ENCODE measurements at places on chromosomes 6 and 20.

- DNase-seq, result no peak
Measured at GRCh38 chr20:58212636-58213035, 15.8 kb downstream of the ANKRD60 start.

GRCh38 chr6:1379017-1379787 lies 10.2 kb upstream of the FOXF2 start:
- no peak for DNase-seq

- DNase-seq, result no peak
Measured at GRCh38 chr6:25042984-25043725, 107.4 kb upstream of the RIPOR2 start.

- DNase-seq, result no peak
Measured at GRCh38 chr6:7166410-7167293, 58.9 kb downstream of the RREB1 start.

DNA sequence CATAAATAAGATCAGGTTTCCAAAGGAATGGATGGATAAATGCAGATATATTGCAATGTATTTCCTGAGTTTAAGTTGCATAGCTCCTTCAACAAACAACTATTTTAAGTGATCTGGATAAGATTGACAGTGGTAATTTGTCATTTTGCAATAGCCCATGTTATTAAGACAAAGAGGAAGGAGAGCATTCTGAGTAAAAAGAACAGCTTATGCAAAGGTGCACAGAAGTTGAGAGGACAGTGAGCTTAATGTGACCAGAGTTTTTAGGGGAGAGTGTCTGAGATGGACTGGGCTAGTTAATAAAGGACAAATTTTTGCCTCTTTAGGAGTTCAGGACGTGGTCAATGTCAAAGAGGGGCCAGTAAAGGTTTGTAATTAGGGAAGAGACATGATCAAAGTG lies 48.8 kb upstream of the FBXO30 start:
- no peak for DNase-seq

DNA sequence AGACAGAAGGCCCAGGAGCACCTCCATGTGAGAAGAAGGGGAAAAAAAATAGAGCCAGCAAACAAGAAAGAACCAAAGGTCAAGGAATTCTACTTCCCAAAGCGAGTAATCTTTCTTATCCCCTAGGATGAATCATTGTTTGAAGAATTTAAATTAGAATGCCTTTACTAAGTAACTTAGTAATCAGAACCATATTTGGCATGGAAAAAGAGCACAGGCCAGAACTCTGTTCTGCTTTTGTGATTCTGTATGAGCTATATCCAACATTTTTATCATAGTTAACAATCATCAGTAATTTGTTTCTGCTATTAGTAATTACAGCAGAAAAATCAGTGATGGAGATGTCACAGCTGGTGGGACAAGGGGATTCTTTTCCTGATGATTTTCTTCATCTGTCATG lies 228.8 kb upstream of the FAM83B start:
- peak; percentile 74 for DNase-seq

DNA sequence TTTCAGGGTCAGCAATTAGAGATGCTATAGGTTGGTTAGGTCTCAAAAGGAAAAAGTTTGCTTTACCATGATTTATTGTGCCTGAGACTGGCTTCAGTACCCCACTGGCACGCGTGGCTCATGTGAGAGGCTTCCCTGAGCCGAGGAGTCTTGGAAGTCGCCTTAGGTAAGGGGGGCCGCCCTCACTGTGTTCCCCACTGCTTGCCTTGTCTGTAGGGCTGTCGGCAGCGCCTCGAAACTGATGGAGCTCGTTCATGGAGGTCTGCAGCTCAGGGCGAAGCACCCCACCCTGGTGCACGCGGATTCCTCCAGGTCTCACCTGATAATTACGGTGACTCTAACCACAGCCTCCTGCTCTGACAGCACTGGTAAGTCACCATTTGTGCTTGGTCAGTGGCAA lies 39.2 kb downstream of the FRMD1 start:
- DNase-seq, result no peak

DNA sequence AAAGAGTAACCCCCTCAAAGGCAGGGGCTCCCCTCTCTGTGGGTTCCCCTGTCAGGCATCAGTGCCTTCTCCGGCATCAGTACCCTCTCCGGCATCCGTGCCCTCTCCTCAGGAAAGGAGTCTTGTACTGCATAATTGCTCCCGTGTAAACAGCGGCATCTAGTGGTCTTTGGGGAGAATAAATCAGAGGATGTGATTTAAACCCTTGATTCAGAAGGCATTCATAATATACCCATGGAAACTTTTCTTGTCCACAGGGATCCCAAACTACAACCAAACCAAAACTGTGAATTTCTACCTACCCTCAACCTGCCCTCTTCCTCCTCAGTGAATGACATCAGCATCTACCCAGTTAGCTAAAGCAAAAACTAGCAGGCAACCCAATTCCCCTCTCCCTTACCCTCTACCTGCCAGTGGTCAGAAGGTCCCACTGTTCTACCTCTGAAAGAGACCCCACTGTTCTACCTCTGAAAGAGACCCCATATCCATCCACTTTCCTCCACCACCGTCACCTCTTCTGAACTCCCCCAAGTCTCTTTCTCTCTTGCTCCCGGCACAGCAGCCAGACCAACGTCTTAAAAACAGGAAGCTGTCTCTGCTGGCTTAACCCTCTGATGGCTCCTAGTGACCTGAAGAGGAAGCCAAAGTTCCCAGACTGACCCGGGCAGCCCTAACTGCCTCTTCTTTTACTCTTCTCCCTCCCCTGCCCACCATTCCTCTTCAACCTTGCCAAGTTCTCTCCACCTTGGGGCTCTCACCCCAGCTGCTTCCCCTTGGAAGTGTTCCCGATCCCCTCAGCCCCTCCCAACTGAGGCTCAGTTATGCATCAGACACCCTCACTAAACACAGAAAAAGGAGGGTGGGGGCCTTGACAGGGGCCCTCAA lies 27.2 kb downstream of the UBE2V1 start:
- DNase-seq, result peak; percentile 60

GRCh38 chr20:57327820-57328219 lies 1.8 kb upstream of the SPO11 start:
- DNase-seq, result no peak

DNA sequence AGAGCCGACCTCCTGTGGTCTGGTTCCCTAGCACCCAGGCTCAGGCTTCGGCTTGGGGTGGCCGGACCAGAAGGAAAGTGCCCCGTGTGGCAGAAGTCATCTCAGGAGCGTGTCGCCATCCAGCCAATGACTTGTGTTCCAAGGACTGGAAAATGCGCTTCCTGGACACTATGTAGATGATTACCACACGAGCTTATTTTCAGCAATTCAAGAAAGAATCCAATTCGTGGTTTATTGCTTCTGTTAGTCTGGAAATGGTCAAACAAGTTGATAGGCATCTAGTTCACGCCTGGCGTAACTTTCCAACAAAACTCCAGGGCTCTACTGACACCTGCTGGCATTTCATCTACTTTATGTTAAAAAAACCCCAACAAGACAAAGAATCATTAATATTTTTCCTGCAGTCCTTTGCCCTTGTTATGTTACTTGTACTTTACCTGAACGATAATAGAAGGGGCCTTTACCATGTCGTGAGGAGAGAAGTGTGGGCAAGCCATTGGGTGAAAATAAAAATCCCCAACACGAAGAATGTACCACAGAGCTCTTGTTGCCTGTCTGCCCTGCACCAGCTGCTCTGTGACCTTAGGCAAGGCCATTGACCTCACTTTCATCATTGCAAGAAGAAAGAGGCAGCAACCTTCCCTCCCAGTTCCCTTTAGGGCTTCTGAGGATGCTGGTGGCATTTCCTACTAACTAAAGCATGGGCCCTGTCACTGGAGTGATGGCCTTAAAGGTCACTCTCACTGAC lies 154.7 kb upstream of the LAMP5 start:
- DNase-seq, result peak; percentile 72

- no peak for DNase-seq
Measured at GRCh38 chr6:95117236-95117635, 460.1 kb upstream of the MANEA start.

- DNase-seq, result no peak
Measured at GRCh38 chr20:62195736-62196135, 12.9 kb downstream of the MTG2 start.

GRCh38 chr6:3455569-3456394 lies 1.1 kb downstream of the SLC22A23 start:
- peak; percentile 7 for DNase-seq

GRCh38 chr6:71107911-71108420 lies 151.1 kb upstream of the B3GAT2 start:
- DNase-seq, result peak; percentile 61

- DNase-seq, result no peak
Measured at GRCh38 chr6:33172688-33173534, 19.4 kb downstream of the COL11A2 start.

DNA sequence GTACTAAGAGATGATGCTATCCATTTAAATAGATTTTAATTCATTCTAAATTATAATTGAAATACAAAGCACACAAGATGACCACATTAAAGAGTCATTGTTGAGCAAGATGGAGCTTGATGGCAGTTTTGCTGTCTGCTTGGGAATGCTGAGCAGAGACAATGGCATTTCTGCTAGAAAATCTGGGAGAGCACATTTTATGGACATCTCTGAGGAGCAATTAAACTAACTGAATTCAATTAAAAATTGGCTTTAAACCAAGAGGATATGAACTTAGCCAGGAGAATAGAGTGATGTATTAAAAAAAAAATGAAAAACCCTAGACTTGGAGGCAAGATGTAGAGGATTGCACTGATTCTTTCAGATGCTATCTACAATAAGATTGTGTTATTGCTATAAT lies 19.1 kb upstream of the ADGRB3 start:
- DNase-seq, result no peak

DNA sequence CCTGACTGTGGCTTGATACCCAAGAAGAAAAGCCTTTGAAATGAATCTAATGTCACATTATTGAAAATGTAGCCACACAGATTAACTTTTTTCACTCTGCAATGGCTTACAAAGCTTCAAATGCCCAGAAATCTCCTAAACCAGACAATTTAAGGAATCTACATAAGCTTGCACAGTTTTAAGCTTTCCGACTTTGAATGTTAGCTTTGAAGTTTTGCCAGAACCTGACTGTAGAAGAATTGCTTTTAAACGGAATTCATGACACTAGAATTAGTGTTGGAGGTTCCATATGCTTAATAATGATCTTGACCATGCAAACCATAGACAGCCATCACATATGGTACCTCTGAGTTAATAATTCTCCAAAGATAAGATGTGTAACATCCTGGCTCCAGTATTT lies 798.5 kb upstream of the EPHA7 start:
- DNase-seq, result peak; percentile 88

DNA sequence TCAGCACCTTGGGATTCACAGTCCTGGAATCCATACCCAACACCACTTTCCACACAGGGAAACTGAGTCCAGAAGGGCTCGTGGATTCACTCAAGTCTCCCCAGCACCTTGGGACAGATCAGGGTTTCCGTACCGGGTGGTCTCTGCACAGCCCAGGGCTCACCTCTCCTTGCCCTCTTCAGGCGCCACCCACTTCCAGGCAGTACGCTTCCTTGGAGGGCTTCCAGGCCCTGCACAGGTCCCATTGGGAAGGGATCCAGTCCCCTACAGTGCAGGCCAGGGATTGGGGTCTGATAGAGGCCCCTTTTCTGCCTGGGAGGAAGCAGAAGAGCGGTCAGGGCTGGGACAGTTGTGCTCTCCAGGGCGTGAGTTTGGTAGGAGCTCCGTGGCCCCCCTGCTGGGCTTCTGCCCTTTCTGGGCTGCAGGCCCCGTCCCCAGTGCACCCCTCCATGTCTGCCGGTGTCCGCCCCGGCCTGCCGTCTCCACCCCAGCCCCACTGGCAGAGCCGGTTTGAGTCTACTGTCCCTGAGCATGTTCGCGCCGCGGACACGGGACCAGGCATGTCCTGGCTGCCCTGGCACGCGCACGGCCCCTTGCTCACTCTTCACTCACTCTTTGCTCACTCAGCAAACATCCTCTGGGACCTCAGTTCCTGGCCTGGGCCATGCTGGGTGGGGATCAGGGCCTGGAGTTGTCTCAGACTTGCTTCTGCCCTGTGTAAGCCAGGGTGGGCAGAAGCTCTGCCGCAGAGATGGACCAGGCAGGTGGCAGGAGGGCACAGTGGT lies 12.6 kb downstream of the SRC start:
- DNase-seq, result peak; percentile 63

GRCh38 chr6:54286141-54286540 lies 22.1 kb upstream of the TINAG start:
- DNase-seq, result no peak

DNA sequence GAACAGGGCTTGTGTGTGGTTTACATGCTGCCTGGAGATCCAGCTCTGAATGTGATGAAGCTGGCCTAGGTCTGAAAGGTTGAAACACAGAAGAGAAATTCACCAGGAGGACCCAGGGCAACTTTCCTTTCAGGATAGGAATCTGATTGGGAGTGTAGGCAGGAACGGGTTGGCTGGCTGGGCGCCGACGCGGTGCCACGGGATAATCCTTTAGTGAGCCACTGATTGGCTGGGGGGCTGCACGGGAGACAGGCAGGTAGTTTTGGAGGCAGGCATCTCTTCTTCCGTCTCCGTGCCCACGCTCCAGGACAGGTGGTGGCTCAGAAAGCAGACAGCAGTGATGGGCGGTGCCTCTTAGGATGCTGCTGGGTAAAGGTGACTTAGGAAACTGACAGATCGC lies 294.6 kb downstream of the CDH4 start:
- DNase-seq, result no peak

- DNase-seq, result no peak
Measured at GRCh38 chr6:167472148-167472547, 147.3 kb downstream of the TTLL2 start.

GRCh38 chr6:79208816-79209215 lies 25.7 kb downstream of the HMGN3 start:
- no peak for DNase-seq

- no peak for DNase-seq
Measured at GRCh38 chr6:25851961-25852360, 20.1 kb upstream of the SLC17A1 start.

DNA sequence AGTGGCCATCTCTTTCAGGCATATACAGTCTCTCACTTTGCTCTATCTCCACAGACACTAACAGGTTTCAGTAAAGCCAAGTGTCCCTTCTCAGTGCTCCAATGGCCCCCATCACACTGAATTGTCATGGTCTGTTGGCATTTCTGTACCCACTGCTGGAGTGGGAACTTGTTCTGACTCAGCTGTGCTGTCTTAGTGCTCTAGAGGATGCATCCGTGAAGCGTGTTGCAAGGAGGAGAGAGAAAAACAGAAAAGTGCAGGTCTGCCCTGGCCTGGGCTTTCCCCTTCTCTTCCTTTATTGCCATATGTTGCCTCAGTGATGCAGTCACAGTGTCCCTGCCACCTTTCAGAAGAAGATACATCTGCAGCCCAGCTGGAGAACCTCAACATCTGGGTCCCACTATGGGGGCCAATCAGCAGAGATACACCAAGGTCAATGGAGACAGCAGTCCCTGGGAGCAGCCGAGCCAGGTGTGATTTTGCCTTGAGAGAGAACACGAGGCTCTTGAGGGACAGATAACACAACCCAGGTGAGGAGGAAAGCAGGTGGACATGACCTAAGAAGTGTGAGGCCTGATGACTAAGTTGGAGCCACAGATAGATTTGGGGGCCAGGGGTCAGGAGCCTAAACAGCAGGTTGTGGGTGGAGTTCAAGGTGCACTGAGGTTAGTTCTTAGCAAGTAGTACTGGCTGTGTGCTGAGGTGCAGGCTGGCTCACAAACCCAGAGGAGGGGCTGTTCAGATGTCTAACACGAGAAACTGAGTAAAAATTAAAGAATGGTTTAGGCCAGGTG lies 5.6 kb upstream of the PLCG1 start:
- DNase-seq, result no peak
